ENCODE measurements at places on chromosomes 7 and 10.

GRCh38 chr10:115030483-115031200, 62.5 kb upstream of the ATRNL1 start:
- no peak for DNase-seq

DNA sequence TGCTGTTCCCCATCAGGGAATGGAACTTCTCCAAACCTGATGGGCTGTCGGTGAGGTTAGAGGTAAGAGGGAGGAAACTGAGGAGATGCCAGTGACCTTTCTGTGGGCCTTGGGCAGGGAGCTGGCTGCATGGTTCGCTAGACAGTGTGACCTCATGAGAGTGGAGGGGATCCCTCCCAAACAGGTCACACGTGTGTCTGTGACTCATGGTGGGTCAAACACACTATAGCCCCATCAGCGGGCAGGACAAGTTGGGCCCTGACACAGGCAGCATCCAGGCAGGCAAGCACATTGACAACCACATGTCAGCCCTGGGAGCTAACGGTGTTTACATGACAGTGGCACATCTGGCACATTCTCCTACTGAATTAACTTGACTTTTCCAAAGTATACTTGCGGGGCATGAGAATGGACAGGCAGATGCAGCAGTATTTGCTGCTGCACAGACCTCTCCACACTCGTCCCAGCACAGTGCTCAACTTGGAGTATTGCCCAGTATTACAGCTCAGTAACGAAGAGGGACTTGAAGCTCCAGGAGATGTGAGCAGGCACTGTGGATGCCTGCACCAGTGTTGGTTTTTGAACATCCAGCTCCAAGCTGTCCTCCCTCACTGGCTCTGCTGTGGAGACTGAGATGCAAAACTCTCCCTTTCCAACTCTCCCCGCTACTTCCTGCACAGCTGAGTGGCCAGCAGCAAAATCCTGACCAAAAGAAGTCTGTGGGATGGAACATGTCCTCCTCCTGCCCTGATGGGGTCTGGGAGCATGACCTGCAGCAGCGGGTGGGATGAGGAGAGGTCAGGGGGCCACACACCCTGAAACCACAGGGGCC, 199.6 kb downstream of the WDR37 start:
- no peak for DNase-seq

GRCh38 chr10:7264313-7264756, 146.5 kb downstream of the SFMBT2 start:
- DNase-seq, result no peak

- no peak for DNase-seq
Observed at GRCh38 chr7:72244826-72245398, 167.2 kb downstream of the CALN1 start.

GRCh38 chr7:12655161-12655560, 32.3 kb upstream of the ARL4A start:
- no peak for DNase-seq

DNA sequence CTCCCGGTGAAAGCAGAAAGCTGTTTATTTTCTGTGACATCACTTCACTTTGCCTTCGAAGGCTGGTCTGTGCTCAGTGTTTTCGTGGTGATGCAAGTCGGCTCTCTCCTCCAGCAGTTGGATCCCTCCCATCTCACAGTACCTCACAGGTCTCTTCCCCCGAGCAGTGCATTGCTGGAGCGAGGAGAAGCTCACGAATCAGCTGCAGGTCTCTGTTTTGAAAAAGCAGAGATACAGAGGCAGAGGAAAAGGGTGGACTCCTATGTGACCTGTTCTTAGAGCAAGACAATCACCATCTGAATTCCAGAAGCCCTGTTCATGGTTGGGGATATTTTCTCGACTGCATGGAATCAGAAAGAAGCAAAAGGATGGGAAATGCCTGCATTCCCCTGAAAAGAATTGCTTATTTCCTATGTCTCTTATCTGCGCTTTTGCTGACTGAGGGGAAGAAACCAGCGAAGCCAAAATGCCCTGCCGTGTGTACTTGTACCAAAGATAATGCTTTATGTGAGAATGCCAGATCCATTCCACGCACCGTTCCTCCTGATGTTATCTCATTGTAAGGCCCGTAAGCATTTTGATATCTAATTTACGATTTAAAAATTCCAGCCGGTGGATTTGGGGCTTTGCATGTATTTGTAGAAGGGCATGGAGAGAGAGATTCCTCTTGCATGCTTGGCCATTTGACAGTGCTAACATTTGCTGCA, at the start of gene LGI1:
Gene LGI1, plus strand, starts transcription at position 136 of the 707 bp plus-strand sequence. Its CDS starts 209 bp downstream, at position 345.
- DNase-seq, result no peak

DNA sequence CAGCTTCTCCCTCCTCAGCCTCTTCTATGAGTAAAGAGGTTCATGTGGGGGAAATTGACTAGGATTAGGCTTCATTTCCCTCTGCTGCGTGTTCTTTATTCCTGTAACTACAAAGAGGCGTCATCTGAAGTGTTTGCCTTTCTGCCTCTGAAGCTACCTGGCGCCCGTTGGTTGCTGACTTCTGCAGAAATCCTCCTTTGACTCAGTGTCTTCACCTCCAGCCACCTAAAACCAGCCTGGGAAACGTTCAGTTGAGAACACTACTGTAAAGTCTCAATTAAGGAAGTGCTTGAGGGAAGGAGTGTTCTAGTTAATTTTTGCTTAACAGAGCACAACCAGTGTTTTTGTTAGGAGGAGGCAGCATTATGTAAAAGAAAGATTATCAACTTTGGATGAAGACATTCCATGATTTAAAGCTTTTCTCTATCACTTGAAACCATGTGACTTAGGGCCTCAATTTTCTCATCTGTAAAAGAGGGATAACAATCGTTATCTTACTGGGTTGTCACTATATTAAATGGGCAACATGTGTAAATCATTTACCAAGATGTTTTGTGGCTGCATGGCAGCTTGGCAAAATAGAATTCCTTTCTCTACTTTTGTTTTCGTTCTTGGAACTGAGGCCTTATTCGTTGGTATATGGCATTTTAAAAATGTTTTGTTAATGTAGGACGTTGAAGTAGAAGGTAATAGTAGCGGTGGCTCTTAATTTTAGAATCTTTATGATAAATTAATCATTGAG, 642.9 kb downstream of the SDK1 start:
- no peak for DNase-seq

GRCh38 chr10:35909121-35909720, 267.1 kb upstream of the FZD8 start:
- no peak for DNase-seq

DNA sequence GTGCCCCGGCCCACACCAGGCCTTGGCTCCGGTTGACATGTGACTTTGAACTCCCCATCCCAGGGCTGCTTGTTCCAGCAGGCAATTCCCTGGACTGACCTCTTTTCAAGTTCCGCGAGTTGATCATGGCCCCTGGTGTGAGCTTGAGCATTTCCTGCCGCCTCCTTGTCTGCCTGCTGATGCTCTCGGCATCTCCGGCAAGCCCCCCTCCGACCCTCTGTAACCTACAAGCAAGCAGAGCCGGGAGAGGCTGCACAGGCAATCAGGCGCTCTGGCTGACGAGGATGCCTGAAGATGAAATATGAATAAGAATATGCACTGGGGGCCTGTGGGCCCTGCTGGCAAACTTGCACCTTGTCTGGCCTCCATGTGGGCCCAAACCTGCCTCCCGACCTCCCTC, 304.9 kb upstream of the MKI67 start:
- no peak for DNase-seq

DNA sequence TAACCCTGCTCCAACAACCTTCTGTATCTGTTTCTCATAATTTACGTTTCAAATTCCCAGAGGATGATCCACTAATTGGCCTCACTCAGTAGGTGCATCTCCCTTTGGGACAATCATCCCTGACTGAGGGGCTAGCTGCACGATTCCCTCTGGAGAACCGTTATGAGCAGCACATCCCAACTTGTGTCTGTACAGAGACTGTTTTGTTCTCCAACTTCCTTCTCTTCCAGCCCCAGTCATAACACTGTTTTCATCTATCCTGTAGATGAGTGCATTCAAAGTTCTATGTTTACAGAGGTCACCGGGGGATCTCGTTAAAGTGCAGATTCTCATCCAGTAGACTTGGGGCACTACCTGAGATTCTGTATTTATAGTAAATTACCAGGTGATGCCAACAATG, 187.2 kb downstream of the REEP3 start:
- DNase-seq, result no peak

GRCh38 chr10:34175121-34175520, 640.0 kb downstream of the PARD3 start:
- DNase-seq, result no peak

GRCh38 chr7:234051-234707, 41.8 kb downstream of the FAM20C start:
- no peak for DNase-seq

GRCh38 chr10:48554656-48555055, 50.2 kb downstream of the ARHGAP22 start:
- no peak for DNase-seq

GRCh38 chr7:47446871-47447466, 134.9 kb downstream of the TNS3 start:
- DNase-seq, result no peak

- no peak for DNase-seq
Observed at GRCh38 chr7:128997181-128997580, 57.7 kb downstream of the TNPO3 start.

GRCh38 chr7:37083311-37084096, 359.2 kb upstream of the AOAH start:
- no peak for DNase-seq

GRCh38 chr7:90919816-90920215, 323.7 kb downstream of the CDK14 start:
- DNase-seq, result no peak

DNA sequence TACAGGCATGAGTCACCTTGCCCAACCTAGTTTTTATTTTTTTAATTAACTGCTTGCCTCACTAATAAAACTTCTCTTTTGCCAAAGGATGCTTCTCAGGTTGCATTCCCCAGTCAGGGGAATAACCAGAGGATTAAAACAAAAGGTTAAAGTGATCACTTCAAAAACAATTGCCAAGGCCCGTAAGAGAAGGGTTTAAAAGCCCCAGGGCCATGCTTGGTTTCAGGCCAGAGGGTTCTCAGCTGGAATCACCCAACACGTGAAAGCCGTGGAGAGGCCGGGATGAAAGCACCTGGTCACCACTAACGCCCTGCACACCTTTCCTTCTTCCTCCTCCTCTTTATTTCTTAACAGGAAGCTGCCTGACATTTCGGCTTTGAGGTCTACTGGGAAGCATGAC, 587.5 kb downstream of the PTPRN2 start:
- DNase-seq, result no peak

DNA sequence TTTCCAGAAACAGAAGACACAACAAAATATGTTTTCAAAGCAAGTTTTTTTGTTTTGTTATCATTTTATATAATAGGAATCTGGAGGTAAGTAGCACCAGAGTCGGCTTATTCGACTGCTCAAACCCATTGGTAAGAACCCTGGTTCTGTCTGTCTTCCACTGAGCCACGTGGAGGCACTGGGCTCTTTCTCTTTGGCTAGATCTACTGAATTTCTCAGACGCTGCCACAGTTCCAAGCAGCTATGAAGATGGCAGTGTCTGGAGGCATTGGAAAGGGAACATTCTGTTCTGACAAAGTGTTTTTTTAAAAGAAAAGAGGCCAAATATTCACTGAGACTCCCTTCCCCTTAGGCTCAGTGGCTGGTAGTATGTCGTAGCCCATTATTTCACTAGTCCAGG, 338.8 kb downstream of the NRG3 start:
- no peak for DNase-seq

GRCh38 chr7:118839515-118839914, 615.0 kb downstream of the ANKRD7 start:
- DNase-seq, result no peak

- no peak for DNase-seq
Observed at GRCh38 chr10:11175823-11176243, 158.2 kb downstream of the CELF2 start.

- DNase-seq, result no peak
Observed at GRCh38 chr7:74493295-74493694, 39.6 kb downstream of the GTF2IRD1 start.

- no peak for DNase-seq
Observed at GRCh38 chr10:36515319-36515718, 610.1 kb upstream of the ANKRD30A start.
